Karpas-422 (cell line): ENCODE measurements at places on chromosomes 7 and 10.

GRCh38 chr7:22907805-22908204, 85.2 kb upstream of the TOMM7 start:
- no peak for DNase-seq

DNA sequence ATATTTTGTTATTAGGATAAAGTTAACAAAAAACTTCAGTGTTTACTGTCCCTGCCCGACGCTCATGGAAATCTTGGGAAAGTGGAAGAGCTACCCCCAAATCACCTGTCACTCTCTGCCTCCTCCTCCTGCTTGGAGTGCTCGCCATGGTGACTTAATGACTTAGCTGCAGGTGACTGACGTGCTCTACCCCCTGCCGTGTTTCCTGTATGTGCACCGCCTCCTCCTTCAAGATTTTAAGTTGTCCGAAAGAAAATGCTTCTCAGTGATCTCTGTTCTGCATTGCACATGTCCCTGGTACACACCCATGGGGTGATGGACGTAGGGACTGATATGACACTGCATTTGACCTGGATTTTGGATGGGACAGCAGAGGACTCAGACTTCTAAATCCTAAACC, 338.8 kb upstream of the SHH start:
- DNase-seq: no peak

DNA sequence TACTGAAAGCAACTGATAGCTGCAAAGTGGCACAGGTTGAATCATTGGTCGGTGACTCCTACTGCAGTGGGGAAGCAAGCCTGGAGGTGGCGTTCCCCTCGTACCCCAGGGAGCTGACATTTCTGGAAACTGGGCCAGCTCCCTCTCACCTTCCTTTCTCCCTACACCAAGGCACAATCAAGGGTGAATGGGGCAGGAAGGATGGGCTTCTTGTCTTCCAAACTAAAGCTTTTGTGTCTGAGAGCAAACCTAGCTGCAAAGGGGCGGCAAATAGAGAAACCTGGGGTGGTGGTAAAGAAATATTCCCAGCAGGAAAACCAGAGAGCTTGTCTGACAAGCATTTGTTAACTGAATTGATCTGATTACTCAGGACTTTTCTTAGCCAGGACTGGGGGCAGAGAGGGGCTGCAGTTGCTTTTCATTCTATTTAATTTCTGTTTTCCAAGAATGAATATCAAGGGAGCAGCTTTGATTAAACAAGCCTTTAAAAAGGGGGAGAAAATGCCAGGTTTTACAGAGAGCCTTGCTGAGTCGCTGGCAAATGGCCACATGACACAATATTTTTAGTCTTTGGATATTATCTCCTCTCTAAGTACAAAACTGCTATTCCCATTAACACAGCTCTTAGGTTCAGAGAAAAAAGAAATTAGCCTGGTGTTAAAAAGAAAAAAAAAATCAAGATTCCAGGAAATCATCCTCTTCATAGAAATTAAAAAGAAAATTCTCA, 27.8 kb downstream of the CDHR3 start:
- no peak for DNase-seq

- no peak for DNase-seq
Measured at GRCh38 chr10:63320683-63321082, 145.1 kb downstream of the JMJD1C start.

DNA sequence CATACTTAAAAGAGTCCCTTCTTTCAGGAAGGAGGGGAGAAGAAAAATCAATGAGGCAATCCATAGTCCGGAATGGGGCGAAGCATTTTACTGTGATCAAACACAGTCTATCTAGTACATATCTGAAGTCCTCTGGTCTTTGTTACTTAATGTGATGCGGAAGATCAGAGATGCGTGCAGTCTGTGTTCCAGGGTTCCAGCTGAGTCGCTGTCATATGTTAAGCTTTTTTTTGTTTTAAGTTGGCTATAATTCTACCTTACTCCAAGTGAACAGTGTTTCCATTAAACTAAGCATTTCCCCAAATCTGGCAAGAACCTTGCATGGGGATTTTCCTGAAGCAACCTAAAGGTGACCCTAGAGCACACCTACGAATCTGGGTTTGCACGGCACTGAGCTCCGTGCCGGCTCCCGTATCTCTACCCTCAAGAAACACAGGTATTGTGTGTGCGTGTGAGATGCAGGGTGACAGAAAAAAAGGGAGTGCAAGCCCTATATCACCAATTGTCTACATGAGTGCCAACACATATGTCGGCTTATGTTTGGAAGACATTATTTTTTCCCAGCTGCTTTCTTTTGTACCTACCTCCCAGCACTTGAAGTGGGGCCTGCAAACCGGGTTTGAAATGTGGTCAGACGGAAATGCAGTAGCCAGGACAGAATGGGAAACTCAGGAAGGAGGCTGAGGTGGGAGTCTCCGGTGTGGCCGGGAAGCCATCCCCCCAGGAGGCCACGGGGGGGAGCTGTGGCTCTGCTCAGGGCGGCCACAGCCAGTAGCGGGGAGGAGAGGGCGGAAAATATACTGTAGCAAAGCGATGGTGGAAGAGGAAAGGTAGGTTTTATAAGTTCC, 435.8 kb upstream of the MGMT start:
- DNase-seq: peak; percentile 67

- no peak for DNase-seq
Measured at GRCh38 chr10:36345807-36346206, 703.7 kb upstream of the FZD8 start.

DNA sequence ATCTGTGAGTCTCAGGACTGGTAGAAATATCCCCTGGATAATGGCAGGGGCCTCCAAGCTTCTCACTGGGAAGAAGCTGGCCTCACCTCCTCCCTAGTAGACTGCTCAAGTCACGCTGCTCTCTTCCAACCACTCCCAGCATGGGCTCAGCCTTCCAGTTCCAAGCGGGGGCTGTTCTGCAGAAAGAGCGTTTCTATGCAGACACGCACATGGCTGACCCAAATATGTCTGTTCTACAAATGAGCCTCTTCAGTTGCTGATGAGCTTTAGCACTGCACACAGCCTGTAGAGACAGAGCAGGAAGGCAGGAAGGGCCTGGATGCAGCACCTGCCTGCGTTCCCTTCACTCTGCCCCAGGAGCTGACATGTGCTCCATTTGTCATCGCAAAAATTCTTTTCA, 523.9 kb upstream of the MGMT start:
- no peak for DNase-seq

GRCh38 chr10:90417476-90418210, 440.2 kb downstream of the HTR7 start:
- DNase-seq: no peak

DNA sequence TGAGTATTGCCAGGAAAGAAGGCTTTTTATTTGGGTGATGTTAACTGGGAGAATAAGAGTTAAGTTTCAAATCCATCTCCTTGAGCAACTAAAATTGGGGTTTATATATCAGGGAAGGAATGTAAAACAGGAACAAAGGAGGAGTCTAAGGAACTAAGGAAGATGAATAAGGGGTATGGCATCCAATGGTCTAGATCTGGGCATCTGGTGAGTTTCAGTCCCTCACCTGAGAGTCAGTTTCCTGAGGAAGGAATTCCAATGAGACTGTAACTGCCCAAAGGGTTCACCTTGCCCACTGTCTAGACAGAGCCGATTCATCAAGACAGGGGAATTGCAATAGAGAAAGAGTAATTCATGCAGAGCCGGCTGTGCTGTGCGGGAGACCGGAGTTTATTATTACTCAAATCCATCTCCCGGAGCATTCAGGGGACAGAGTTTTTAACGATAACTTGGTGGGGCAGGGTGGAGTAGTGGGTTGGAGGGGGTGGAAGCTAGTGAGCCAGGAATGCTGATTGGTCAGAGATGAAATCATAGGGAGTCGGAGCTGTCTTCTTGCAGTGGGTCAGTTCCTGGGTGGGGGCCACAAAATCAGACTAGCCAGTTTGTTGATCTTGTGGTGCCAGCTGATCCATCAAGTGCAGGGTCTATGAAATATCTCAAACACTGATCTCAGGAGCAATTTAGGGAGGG, 188.3 kb upstream of the STK17A start:
- no peak for DNase-seq

- DNase-seq: no peak
Measured at GRCh38 chr10:49322371-49323170, 23.6 kb downstream of the C10orf71 start.

- DNase-seq: no peak
Measured at GRCh38 chr10:86062198-86062550, 304.4 kb downstream of the GRID1 start.

DNA sequence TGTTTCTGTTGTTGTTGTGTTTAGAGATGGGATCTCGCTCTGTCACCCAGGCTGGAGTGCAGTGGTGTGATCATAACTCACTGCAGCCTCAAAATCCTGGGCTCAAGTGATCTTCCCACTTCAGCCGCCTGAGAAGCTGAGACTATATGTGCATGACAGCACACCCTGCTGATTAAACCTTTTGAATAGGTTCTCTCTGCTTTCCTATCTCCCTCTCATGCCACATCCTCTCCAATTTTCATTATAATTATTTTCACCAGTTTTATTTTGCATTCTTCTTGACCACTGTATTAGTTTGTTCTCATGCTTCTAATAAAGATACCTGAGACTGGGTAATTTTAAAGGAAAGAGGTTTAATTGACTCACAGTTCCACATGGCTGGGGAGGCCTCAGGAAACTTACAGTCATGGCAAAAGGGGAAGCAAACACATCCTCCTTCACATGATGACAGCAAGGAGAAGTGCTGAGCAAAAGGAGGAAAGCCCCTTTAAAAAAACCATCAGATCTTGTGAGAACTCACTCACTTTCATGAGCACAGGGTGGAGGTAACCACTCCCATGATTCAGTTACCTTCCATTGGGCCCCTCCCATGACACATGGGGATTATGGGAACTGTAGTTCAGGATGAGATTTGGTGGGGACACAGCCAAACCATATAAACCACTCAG, 12.9 kb downstream of the AGK start:
- no peak for DNase-seq

DNA sequence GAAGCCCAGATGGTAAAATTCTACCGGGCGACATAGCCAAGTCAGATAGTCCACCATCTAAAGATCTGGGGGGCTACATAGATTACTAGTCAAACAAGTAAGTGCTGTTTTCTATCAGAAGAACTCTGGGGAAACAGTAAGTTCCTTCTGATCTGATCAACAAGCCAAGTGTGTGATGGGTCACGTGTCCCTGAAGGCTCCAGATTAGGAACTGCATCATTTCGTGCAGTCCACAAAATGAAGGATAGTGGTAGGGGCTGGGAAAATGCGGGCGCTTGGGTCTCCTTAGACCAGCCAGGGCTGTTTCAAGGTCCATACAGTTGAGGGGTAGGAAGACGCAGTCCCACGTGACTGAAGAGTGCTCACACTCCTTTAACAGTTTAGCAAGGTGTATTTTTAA, 1.8 kb upstream of the CHN2 start:
- no peak for DNase-seq

DNA sequence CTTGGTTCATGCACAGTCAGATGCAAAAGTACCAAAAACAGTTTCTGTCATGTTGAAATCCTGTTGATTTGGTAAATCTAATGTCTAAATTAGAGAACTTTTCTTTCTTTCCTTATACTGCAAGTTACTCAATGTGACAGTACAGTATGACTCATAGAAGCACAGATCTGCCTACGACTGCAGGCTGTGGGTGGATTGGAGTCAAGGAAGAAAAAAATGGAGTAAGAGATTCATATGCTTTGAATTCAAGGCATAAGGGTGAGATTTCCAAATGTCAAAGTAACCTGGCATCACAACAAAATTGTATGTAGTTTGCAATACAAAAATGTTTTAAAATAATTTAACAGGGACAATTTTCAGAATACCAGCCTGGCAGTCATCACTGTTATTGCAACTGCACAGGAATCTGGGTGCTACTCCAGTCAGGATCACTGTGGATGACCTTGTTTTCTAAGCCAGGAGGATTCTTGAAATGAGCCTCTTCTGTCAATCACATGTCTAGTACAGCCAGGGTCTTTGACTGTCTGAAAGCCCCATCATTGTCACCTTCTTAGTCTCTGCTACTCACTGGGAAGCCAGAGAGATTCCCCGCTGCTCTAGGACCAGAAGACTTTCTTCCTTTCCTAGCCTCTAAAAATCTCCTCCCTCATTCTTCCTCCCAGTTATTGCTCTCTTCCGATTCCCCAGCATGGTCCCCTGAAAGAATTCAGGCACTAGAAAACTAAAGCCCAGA, 83.6 kb downstream of the CD36 start:
- DNase-seq: no peak

- DNase-seq: peak; percentile 51
Measured at GRCh38 chr10:67666416-67667034, 29.5 kb downstream of the CTNNA3 start.

- DNase-seq: no peak
Measured at GRCh38 chr10:110753462-110753861, 109.3 kb downstream of the RBM20 start.

GRCh38 chr10:16832351-16833080, 15.3 kb upstream of the RSU1 start:
- DNase-seq: no peak

DNA sequence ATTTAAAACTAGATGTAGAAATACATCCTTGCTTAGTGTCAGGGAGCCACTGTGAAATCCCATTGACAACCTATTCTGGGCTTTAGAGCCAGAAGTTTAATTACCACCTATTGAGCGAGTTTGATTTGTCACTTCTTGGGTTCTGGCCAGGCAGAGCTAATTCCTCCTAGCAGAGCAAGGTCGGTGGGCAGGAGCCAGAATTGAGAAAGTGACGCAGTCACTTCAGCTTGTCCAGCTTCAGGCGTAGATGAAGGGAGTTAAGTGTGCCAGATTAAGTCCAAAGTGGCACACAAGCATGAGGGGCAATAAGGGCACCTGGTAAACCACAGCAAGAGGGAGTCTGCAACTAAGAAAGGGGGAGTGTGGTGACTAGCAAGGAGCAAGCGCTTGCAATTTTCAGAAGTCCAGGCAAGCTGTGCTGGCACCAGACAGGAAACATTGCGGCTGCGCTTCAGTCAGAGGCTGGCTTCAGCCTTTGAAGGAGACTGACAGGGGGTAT, 119.4 kb downstream of the ST7 start:
- no peak for DNase-seq

DNA sequence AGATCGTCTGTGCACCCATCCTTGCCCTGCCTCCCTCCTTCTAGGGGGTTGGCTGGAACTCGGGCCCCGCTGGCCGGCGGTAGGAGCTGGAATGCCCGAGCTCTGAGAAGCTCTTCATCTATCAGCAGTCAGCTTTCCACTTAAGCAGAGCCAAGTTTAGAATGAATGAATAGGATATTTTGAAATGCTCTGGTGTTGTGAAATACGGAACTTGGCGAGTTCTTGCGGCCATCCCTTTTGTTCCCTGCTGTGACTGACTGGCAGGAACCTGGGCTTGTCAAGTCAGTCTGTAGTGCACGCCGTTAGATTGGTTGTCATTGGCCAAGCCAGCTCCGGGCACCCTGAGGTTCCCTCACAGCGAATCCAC, 33.3 kb downstream of the FOXK1 start:
- DNase-seq: no peak

GRCh38 chr10:128498746-128499145, 372.5 kb upstream of the MKI67 start:
- no peak for DNase-seq
